Kidney tubule cell (primary cell): ENCODE measurements at places on chromosomes 3 and 15.
A peak's percentile ranks its signal among the peaks of the same experiment; 100 is the strongest.

- no peak for DNase-seq
Measured at GRCh38 chr3:149402481-149402880, 25.0 kb upstream of the TM4SF1 start.

DNA sequence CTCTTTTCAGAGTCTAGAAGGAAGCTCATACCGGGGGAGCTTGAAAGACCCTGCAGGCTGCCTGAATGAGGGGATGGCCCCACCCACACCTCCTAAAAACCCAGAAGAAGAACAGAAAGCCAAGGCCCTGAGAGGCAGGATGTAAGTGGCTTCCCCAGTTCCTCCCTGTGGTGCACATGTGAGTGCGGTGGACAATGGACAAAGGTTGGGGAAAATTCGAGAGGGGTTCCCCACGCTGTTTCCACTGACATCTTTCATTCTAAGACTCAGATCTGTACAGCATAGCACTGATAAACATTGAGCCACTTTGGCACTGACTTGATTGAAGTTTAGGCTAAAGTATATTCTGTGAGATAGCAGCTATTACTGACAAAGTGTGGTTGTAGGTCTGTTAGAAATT lies 79.5 kb upstream of the UMPS start:
- DNase-seq = no peak

GRCh38 chr3:115652738-115653137 lies 29.4 kb downstream of the GAP43 start:
- DNase-seq = no peak

- no peak for DNase-seq
Measured at GRCh38 chr3:167972502-167972901, 123.2 kb downstream of the GOLIM4 start.

DNA sequence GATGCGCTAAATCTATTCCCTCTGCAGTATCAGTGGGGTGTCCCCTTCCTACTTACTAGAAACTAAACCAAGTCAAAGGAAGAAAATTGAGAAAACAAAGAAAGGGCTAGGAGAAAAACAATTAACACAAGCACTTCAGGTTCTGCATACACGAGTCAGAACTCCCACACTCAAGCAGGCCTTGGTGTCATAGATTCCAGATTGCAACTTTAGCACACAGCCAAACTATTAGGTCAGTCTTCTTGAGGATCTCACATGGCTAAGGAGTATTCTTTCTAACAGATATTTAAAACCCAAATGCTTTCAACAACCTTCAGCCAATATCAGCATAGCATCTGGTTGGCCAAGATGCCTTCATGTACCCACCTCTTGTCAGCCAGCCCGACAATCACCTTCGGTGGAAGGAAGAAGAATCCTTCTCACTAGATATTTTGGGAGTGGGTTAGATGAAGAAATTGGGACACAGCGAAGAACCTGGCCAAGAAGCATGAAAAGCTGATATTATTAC lies 340.0 kb downstream of the VPS13C start:
- DNase-seq = no peak

GRCh38 chr3:174243171-174243570 lies 616.0 kb upstream of the NAALADL2 start:
- peak; percentile 7 for DNase-seq

DNA sequence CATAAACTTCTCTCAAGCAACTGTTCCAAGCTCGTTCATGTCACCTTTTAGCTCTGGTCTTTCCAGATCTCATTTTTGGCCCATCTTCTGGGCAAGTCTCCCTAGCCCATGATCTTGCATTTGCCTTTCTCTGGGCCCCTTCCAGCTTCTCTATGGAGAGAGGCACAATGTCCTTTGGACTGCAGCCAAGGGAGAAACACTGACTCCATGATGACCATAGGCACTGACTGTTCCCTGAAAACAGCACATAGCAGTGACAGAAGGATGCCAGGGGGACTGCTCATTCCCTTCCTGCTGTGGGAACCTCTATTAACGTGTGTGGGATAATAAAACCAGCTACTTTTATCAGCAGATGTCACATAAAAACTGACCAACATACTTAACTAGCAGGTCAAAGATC lies 60.3 kb downstream of the STRIT1 start:
- DNase-seq = peak; percentile 85

DNA sequence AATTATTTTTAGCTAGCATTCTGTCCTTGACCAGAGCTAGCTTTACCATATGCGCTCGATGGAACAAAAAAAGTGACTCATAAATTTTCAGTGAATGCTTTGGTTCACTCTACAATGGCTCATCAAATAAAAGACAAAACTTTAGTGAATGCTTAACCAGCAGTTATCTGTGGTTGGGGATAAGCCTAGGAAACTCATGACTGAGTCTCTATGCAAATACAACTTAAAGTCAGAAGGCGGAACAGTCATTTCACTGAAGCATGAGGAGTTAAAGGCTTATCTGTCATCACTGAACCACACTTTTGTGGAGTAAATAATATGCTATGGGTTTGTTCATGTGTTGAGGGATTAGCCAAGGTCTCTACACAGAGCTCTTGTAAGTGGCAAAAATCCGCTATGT lies 308.4 kb downstream of the SQOR start:
- DNase-seq = peak; percentile 97

DNA sequence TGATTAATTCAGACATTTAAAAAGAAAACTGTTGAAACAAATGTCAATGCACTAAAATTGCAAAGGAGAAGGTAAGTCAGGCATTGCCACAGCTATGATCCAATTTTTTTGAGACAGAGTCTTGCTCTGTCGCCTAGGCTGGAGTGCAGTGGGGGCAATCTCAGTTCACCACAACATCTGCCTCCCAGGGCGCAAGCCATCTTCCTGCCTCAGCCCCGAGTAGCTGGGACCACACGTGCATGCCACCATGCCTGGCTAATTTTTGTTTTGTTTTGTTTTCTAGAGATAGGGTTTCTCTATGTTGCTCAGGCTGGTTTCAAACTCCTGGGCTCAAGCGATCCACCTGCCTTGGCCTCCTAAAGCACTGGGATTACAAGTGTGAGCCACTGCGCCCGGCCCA lies 117.6 kb downstream of the FMN1 start:
- DNase-seq = no peak

DNA sequence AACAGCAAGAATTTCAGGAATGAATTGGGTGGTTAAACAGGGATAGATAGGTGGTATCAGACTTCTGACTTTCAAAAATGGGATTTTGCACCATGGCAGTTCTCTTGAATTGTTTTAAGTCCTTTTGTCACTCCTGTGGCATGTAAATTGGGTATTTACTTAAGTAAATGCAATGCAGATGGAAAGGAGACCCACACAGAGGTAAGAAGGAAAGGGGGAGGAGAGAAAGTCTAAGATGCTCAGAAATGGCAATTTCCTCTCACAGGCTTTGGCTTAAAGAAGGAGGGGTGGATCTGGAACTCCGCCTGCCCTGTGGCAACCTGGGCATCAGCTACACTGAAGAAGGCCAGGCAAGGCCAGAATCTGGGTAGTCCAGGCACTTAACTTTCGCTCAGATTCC lies 197.1 kb upstream of the UBE2E1 start:
- no peak for DNase-seq

GRCh38 chr3:100104442-100104798 lies 9.9 kb downstream of the FILIP1L start:
- no peak for DNase-seq

GRCh38 chr3:188627652-188628051 lies 473.7 kb downstream of the LPP start:
- peak; percentile 90 for DNase-seq

GRCh38 chr3:52990637-52991036 lies 55.2 kb downstream of the SFMBT1 start:
- no peak for DNase-seq

GRCh38 chr3:42731476-42732195 lies 29.0 kb upstream of the HHATL start:
- no peak for DNase-seq

DNA sequence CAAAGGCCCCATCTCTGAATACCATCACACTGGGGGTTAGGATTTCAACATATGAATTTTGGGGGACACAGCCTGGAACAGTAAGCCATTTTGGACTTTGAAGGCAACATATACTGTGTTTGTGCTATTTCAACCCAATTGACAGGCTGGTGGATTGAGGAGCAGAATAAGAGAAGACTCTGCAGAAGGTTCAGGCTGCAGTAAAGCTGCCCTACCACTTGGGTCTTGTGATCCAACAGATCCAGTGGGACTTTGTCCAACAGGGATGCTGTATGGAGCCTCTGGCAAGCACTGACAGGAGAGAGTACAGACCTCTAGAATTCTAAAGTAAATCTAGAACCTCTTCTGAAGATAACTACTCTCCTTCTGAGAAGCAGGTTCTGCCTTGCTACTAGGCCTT lies 1.1 kb upstream of the BCL2L10 start:
- DNase-seq = no peak

- DNase-seq = no peak
Measured at GRCh38 chr3:9100513-9100894, 137.2 kb upstream of the RAD18 start.

- DNase-seq = peak; percentile 59
Measured at GRCh38 chr3:125403789-125404188, 28.7 kb upstream of the ZNF148 start.

- no peak for DNase-seq
Measured at GRCh38 chr3:164748626-164749025, 329.7 kb downstream of the SI start.

- DNase-seq = no peak
Measured at GRCh38 chr3:102457644-102458043, 22.8 kb downstream of the ZPLD1 start.

GRCh38 chr15:60469893-60470641 lies 8.9 kb downstream of the ICE2 start:
- DNase-seq = peak; percentile 72

DNA sequence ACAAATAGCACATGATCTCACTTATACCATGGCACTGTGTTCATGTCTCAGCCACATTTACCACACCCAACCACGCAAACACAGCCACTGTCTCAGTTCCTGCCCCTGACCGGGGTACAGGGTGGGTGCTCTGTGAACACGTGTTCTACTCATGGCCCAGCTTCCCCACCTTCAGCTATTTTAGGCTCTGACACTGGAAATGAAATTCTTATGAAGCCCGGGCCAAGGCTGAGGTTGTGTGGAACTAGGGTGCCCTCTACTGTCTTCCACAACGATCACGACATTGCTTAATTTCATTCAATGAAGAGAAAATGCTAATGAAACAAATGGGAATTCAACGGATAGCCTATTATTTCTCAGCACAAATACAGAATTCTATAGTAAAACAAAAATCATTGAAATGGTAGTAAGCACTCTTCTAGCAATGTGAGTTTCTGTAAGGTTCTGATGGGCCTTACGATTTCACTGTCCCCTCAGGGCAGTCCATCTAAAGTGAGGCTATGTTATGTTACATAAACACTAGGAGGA lies 2.1 kb upstream of the GABRA5 start:
- DNase-seq = peak; percentile 50

GRCh38 chr3:56145410-56145809 lies 322.9 kb downstream of the ERC2 start:
- no peak for DNase-seq

DNA sequence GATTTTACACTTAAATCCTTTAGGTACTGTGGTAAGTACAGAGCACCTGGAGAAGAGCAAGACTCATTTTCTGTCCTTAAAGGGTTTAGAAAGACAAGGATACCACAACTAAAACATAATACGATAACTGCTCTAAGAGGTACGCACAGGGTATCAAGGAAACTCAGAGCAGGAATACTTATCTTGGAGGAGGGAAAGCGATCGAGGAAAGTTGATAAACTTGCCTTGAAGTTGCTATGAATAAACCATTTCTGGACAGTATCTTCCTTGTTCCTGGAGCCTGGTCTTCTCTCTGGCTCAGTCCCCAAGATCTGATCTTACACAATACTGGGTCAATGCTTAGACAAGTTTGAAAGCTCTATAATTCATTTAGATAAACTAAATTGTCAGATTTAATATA lies 17.6 kb upstream of the GATM start:
- DNase-seq = no peak

DNA sequence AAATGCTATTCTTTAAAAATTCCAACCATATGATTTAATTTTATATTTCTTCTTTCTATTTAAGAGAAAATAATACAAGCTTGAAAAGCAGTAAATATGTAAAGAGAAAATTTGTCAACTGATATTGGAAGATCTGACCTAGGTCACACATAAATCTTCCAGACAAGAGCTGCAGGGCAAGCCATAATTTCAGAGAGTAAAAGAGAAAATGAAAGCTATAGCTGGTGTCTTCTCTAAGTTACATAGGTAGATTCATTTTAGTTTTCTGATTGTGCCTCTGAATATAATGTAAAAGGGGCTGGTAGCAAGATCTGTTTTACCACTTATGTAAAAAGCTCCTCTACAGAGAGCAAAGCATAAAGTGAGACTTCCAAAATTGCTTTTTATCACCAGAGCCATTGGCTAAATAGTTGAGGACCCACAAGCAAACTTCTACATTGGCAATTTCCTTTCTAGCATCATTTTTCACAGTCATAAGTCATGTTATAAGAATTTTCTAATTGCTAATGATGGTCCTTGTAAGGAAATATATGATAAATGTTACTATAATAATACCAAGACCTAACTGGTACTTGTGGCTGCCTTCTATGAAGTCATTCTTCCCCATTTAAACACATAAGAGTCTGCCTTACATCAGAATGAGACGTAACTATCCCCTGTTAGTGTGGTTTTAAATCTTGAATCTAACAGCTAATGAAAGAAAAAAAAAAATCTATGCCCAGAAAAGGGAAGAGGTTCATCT lies 80.8 kb upstream of the SKOR1 start:
- no peak for DNase-seq

- DNase-seq = no peak
Measured at GRCh38 chr15:59206623-59207183, at the start of gene LDHAL6B. LDHAL6B (plus strand) TSS chr15:59206843; CDS start chr15:59206941, 98 bp downstream.

GRCh38 chr3:128922804-128923459 lies 43.5 kb downstream of the ACAD9 start:
- DNase-seq = no peak

- DNase-seq = peak; percentile 38
Measured at GRCh38 chr15:95734422-95735316, 595.8 kb upstream of the NR2F2 start.

DNA sequence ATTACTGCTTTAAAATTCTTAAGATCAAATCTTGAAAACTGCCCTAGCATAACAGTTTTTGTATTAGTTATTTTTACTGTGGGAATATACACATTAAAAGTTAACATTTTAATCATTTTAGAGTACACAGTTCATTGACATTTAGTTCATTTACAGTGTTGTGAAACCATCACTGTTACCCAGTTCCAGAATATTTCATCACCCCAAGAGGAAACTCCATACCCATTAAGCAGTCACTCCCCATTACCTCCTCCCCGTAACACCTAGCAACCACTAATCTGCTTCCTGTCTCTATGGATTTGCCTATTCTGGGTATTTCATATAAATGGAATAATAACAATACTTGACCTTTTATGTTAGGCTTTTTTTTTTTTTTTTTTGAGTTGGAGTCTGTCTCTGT lies 164.1 kb upstream of the LRRFIP2 start:
- no peak for DNase-seq

- peak; percentile 52 for DNase-seq
Measured at GRCh38 chr3:169269005-169269404, 394.5 kb downstream of the MECOM start.

DNA sequence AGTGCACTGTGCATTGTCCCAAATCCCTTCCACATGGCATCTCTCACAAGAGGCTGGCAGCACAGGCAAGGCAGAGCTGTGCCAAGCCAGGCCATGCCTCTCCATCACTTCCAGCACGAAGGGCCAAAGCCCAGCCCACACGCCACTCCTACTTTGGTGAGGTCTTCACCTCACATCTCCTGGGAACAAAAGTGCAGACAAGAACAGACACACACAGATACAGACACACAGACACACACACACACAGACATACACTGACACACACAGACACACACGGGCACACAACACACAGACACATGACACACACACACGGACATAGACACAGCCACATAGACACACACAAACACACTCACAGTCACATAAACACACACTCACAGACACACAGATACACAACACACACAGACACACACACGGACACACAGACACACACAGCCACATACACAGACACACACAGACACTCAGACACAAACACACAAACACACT lies 233.3 kb downstream of the UACA start:
- no peak for DNase-seq
